ENCODE measurements at places on chromosomes 6 and 20.

DNA sequence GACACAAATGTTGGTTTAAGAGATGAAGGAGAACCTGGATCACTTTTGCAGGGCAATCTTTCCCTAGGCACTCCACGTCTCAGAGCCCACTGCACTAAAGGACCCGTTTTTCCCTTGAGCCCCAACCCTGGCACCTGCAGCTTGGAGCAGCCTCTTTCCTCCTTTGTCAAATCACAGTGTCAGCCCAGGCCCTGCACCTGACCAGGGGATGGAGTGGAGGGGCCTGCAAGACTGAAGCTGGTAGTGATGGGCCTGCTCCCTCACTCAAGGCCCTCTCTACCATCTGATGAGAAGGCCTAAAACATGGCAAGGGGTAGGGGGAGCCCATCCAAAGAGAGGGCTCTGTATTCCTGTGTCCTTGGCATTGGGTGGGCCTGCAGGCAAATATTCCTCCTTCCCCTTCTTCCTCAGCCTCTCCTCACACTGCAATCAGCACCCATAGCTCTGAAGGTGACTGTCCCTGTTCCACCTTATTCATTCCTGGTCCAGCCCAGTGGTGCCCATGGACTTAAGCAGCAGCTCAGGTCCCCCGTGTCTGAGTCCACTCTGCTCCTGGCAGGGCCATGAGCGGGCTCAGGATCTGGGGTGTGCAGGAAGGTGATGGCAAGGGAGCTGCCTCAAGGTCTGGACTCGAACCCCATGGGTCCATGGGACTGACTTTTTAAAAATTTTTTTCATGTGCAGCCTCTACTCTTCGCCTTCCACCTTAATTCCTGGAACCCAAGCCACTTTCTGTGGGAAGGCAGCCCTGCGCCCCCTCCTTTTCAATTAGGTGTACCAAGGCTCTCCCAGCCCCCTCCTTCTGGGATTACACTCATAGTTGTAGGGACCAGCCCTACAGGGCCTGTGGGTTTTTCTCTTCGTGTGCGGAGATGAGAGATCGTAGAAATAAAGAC is 6.7 kb downstream of the RAET1G start:
- no peak for DNase-seq

- DNase-seq, result no peak
Observed at GRCh38 chr6:16254535-16254934, 16.1 kb downstream of the GMPR start.

DNA sequence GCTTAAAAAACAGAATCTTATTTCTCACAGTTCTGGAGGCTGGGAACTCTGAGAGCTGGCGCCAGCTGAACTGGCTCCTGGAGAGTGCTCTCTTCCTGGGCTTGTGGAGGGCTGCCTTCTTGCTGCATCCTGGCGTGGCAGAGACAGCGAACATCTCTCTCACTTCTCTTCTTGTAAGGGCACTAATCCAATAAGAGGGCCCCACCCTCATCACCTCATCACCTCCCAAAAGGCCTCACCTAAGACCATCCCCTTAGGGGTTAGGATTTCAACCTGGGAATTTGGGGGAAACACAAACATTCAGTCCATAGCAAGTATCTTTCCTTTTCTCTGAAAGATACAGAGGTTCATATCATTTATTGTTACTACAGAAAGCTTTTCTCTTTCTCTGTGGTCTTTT is 23.9 kb downstream of the PNLDC1 start:
- no peak for DNase-seq

GRCh38 chr6:162618448-162619002 is 109.0 kb downstream of the PRKN start:
- no peak for DNase-seq

GRCh38 chr20:53876470-53876869 is 193.9 kb downstream of the BCAS1 start:
- no peak for DNase-seq

DNA sequence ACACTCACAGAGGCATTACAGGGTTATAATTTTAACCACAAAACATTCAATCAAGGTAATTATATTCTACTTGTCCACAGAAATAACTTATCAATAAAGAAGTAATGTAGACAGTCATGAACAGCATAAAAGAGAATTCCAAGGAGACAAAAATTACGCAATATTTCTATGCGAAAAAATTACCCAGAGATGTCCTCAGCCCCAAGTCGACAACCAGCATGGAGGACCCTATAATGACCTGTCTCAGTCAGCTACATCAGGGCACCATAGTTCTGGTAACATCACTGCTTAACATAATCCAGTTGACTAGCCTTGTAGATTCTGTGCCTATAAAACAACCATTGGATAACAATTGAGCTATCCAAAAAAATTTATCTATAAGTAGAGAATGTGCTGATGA is 579.8 kb downstream of the PRKN start:
- no peak for DNase-seq

DNA sequence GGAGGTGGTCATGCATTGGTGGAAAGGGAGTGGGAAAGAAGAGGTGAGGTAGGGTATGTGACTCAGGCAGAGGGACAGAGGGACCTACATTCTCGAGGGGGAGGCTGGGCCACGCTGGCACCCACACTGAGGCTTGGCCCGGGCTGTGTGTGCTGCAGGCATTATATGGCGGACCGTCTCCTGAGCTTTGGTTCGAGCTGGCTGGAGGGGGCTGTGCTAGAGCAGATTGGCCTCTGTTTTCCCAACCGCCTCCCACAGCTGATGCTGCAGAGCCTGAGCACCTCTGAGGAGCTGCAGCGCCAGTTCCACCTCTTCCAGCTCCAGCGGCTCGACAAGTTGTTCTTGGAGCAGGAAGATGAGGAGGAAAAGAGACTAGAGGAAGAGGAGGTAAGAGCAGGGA is 23.4 kb downstream of the DNPH1 start:
- DNase-seq, result no peak

DNA sequence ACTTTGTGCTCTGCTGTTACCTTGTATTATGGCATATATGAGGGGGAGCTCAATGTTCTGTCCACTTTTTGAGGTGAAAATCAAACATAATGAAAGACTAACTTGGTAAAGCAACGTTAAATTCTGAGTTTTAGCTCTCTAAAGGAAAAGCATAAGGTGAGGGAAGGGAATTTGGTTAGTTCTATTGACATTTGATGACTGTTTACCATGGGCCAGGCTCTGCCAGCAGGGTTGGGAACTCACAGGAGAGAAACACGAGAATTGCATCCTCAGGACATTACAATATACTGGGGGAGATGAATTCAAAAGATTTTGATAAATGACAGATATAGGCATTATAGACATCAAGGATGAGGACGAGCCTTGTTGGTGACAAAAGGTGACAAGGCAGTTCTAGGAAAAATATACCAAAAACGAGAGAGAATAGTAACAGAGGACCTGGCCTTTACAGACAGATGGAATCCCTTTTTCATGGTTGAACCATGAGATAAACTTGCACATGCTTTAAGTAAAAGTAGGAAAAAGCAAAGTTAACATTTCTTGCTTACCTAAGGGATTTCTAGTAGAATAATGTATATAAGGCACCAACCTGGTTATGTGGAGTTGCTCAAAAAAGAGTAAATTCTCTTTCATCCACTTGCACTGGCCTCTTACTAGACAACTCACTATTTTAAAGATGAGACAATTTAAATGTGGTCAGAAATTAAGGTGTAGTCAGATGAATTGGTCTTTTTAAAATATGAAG is 191.4 kb downstream of the NKAIN2 start:
- DNase-seq, result no peak

DNA sequence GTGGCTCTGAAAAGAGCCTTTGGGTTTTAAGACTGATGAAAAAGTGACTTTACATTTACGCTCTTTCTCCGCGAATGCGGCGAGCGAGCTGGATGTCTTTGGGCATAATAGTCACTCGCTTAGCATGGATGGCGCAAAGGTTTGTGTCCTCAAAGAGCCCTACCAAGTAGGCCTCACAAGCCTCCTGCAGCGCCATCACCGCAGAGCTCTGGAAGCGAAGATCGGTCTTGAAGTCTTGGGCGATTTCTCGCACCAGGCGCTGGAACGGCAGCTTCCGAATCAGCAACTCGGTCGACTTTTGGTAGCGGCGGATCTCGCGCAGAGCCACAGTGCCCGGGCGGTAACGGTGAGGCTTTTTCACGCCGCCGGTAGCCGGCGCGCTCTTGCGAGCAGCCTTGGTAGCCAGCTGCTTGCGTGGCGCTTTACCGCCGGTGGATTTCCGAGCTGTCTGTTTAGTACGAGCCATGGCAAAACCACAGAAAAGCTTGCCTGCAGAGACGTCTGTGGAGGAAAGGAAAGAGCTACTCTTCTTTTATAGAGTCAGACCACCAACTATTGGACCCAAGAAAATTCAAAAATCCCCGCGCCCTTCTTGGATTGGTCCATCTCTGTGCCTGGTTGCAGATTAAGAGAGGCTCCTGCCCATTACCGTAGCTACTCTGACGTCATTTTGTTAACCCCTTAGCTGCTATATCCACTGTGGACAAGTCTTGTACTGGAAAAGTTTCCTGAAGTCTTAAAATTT is 55.5 kb upstream of the HFE start:
- peak; percentile 84 for DNase-seq

Data from coronary artery (tissue), 2 donors.